ENCODE measurements at places on chromosomes 6 and 20.

DNA sequence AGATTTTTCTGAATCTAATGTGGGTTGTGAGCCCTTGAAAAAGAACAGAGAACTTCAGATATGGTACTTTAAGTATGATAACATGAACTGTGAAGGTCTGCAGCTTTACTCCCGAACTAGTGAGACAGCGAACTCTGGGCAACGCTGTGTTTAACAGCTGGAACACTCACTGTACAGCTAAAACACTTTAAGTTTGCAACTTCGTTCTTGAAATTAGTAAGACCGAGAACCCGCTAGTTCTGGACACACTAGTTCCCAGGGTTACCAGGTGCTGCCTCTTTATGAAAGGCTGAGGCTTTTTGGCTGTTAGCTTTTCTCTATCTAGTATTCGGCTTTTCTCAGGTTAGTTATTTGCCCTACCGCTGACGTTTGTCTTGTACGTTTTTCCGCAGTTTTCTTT, 52.9 kb downstream of the RIOK1 start:
- no peak for DNase-seq

DNA sequence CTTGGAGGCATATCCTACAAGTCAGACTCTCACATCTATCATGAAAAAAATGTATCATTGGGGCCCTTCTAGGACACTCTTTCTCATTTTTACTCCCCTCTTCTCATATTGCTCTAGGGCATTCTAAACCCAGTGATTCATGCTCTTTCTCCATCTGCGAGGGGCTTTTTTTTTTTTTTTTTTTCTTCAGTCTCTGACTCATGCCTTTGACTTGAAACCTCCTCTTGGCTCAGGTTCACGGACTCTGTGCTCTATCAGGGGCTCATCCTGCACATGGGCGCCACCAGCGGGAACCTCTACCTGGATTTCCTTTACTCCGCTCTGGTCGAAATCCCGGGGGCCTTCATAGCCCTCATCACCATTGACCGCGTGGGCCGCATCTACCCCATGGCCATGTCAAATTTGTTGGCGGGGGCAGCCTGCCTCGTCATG, 17.8 kb downstream of the SLC22A1 start:
- no peak for DNase-seq

GRCh38 chr6:125300992-125301434, 754 bp downstream of the HDDC2 start:
- no peak for DNase-seq

DNA sequence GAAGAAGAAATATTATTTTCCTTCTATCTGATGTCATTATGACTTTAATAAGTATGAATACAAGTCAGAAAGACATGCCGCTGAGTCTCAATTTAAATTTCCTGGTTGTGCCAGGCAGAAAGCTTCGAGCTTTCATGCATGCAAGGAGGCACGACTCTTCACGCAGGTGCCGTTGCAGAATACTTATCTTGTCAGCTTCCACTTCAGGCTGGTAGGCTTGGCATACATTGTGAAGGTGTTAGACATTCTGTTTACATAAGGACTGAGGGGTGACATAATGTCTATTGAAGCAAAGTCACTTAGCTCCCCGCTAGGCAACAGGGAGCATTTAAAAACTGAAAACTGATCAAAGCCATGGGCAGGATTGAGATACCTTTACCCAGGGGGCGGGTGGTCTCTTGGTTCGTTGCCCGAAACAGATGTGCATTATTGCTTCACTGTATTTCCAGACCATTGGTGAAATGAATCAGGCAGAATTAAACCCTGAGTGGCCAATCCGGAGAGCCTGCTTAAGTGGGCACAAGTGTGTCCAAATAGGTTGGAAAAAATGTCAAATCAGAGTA, 16.4 kb downstream of the BMP6 start:
- no peak for DNase-seq

DNA sequence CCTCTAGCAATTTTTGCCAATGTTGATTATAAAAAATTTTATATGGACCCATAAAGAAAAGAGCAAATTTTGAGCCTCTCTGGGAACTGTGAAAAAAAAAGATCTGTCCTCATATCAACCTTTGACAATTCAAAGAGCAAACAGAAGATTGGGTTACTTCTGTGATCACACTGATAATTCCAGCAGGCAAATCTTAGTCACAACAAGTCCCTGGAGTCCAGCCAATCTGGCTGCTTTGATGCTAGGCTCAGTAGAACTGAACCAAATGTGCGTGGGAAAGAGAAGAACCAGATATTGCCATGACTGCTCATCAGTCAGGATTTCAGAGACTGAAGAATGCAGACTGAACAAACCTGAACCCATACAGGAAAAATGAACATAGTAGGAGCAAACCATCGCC, 438.4 kb upstream of the FLRT3 start:
- no peak for DNase-seq

DNA sequence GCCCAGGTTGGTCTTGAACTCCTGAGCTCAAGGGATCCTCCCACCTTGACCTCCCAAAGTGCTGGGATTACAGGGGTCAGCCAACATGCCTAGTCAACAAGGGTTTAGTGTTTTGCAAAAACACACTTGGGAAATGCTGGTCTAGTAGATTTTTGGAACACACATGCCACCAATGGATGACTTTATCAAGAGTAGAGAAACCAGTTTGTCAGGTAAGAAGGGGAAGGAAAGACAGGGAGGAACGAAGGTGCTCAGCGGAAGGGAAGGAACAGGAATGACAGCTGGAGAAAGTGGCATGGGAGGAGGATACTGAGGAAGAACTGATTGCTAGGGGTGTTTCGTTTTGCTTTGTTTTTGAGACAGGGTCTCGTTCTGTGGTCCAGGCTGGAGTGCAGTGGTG, 15.6 kb upstream of the SEC63 start:
- no peak for DNase-seq
